Stimulated activated CD4-positive, alpha-beta T cell treated with anti-CD3 and anti-CD28 coated beads, Interleukin-15, amount 100 ng/mL, for 48 hours (primary cell): ENCODE measurements at places on chromosomes 3 and 15.

GRCh38 chr3:58189691-58190090 lies 21.1 kb downstream of the DNASE1L3 start:
- no peak for DNase-seq

DNA sequence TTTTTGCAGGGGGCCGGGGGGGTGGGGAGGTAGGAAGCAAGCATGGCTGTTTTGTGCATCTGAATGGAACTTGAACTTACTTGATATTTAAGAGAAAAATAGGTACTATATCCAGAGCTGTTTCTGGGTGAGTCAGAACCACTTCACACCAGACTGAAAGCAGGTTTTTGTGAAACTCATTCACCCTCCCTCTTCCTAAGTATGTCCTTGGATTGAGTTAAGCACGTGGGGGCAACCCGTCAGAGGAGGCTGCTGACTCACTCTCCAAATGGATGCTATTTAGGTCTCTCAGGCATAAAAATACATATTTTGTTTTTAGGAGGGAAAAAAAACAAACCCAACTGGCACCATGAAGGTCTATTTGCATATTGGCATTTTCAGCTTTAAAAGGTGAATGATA lies 270.3 kb downstream of the RYR3 start:
- no peak for DNase-seq

DNA sequence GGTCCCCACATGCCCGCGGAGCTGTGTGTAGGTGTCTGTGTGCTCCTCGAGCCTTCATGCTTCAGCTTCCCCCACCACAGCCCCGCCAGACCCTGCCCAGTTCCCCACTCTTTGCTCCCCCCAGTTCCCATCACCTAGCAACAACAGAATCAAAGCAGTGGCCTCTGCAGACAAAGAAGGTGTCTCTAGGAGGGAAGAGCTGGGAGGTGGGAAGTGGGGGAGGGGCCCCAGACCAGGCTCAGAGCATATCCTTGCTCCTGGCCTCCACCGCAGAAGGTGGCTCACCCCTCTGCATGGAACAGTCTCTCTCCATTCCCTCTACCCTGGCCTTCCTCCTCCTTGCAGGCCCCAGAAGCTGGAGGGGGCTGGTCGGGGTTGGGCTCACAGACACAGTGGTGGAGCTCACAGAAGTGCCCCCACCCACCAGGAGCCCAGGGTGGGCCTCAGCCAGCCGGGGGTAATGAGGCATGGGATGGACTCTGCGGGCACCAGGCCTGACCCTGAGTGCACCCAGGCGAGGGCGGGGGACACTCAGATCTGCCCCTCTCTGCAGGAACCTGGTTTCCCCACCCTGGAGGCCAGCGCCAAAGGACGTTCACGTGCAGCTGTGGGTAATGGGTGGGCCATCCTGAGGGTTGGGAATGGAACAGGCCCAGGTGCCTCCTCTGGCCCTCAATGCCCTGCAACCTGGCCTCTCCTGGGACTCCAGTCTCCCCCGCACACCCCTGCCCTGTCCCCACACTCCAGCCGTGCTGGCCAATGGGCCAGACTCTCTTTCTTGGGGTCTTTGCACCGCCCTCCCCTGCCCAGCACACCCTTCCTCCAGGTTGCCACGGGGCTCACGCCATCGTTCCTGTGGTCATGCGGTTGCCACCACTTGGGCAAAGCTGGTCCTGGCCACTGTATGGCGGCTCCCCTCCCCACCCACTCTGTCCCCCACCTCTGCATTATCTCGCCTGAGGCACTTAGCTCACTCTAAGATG lies 53.4 kb downstream of the TPRA1 start:
- DNase-seq, result no peak

DNA sequence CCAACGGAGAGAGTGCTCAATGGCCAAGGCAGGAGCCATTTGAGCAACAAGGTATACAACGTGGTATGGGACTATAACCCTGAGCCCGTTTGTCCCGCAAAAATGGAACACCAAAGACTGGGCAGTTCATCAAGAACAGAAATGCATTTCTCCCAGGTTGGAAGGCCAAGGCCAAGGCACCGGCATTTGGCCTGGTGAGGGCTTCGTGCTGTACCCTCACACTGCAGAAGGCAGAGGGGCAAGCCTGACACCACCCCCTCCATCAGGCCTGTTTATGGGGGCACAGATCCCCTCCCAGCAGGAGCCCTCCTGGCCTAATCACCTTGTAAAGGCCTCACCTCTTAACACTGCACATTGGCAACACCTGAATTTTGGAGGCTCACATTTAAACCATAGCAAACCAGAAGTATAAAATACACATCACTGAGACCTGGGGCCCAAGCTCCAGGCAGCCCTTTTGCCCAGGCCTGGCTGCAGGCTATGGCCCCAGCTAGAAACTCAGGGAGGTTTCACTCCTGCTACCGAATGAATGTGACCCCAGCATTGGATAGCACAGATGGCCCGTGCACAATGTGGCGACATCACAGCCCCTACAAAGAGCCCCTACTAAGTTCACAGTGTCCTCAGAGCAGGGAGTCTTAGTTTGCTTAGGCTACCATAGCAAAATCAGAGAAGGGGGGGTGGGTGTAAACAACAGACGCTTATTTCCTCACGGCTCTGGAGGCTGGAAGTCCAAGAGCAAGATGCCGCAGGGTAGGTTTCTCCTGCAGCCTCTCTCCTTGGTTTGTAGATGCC lies 47.1 kb downstream of the KLF15 start:
- no peak for DNase-seq

DNA sequence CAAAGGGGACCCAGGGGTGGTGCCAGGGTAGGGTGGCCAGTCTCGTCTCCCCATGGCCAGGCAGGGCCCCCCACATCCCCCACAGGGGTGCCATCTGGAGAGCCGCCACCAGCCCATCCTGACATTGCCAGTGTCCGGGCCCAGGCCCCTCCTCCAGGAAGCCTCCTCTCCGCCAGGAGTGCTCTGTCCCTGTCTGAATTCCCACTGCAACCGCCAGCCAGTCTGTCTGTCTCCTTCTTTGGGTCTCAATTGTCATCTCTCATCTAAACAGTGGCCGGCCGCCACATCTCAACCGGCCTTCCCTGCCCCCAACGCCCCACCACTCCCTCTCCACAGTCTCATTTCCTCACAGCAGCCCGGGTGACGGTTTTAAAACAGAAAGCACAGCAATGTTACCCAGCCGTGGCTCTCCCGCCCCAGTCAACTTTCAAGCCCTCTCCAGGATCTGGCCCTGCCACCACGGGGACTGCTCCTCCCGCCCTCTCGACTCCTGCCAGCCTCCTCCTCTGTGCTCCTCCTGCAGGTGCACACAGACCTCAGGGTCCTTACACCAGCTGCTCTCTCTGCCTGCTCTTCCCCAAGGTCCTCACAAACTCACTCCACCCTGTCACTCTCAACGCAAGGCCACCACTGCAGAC lies 57.0 kb downstream of the IQSEC1 start:
- peak; percentile 42 for DNase-seq

- DNase-seq, result no peak
These were observed 17.5 kb downstream of the TGM5 start for GRCh38 chr15:43249236-43249635.

GRCh38 chr3:105608623-105609022 lies 241.9 kb downstream of the ALCAM start:
- no peak for DNase-seq

- no peak for DNase-seq
These were observed 1.2 kb downstream of the CHST2 start for GRCh38 chr3:143120716-143121240.

- no peak for DNase-seq
These were observed 595.1 kb downstream of the TUSC7 start for GRCh38 chr3:117304681-117305080.
